Hematopoietic multipotent progenitor cell treated with erythropoietin and hydrocortisone succinate and interleukin-3 and kit ligand, for 4 days (in vitro differentiated cells): ENCODE measurements at places on chromosomes 12 and 14.
A peak's percentile ranks its signal among the peaks of the same experiment; 100 is the strongest.

- peak; percentile 89 for DNase-seq
These were observed 1.3 kb downstream of the GPR65 start for GRCh38 chr14:88005978-88006851.

GRCh38 chr12:1428671-1429070 lies 165.7 kb downstream of the FBXL14 start:
- no peak for DNase-seq

DNA sequence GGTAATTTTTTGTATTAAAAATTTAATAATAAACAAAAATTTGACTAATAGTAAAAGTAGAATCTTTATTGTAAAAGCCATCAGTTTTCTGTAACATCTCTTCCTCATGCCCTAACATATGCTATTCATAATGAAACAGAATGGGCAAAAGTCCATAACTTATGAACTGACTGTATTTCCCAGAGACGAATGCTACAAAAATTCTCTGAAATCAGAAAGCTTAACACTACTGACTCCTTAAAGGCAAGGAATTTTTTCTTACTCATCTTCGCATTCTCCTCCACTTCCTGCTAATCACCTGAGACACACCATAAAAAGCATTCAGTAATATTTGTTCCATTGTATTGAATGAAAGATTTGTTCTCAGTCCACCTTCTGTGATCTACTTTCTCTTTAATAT lies 17.6 kb downstream of the MON2 start:
- DNase-seq: no peak

DNA sequence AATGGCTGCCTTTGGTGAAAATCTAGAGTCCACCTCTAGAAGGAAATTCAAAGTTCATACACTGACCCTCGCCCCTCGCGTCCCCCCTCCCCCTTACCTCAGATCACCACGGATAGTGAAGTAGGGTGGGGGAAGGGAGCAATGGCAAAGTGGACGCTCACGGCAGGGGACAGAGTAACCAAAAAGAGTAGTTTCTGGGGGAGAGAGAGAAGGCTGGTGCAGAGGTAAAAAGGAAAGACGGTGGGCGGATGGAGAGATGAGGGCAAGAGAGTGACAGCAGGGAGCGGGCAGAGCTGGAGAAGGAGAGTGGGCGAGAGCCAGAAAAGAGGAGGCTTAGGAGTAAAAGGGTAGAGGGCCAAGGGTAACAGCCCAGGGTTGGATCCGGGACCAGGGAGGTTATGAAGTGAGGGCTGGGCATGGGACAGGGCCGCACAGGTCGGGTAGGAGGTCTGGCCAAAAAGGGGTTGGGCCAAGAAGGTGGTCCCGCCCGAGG lies 423 bp downstream of the ALDH6A1 start:
- DNase-seq: peak; percentile 2

- no peak for DNase-seq
These were observed 217.7 kb downstream of the AACS start for GRCh38 chr12:125282921-125283320.

- no peak for DNase-seq
These were observed 107.8 kb upstream of the GRIP1 start for GRCh38 chr12:66786531-66787308.

GRCh38 chr12:52521175-52521567 lies 977 bp upstream of the KRT5 start:
- no peak for DNase-seq

GRCh38 chr12:108612788-108613282 lies 15.0 kb upstream of the TMEM119 start:
- no peak for DNase-seq

GRCh38 chr14:103460415-103460814 lies 62.2 kb downstream of the CKB start:
- DNase-seq: no peak

DNA sequence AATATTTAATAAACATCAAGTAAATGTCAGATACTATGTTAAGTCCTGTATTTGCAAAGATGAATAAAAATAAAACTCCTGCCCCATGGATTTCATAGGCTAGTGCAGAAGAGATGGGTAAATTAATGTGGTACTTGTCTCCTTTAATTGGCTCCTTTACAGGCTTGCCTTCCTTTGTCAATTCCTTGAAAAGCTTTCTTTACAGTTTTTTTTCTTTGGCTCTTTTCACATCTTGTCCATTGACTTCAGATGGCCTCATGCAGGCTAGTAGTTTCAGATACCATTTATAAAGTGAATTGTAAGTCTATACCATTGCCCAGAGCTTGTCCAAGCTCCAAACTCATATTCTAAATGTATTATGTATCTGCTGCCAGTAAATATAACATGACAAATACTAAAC lies 128.7 kb upstream of the GARIN2 start:
- DNase-seq: no peak

DNA sequence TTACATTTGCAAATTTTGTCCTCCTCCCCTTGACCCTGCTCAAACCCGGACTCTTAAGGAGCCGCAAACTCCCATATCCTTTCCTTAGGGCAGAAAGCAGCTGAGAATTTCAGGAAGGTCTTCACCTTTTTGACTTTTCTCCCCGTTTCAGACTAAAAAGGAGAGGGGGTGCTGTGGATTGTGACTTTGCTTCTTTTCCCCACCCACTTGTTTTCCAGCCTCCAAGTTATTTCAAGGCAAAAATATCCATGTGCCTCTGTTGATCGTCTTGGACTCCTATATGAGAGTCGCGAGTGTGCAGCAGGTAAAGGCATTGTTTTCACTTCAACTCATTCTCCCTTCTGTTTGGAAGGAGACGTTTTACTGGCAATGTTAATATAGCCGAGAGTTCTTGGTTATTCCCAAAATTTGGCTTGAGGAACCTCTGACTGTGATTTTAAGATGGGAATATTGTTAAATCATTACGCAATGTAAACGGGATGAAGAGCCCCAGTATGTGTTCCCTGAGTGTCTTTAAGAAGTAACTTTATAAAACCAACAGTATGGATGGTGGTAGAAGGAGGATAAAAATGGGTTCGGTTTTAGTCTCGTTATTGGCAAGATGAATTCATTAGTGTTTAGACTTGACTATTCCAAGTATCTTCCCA lies 663 bp downstream of the LRRK2 start:
- DNase-seq: no peak

DNA sequence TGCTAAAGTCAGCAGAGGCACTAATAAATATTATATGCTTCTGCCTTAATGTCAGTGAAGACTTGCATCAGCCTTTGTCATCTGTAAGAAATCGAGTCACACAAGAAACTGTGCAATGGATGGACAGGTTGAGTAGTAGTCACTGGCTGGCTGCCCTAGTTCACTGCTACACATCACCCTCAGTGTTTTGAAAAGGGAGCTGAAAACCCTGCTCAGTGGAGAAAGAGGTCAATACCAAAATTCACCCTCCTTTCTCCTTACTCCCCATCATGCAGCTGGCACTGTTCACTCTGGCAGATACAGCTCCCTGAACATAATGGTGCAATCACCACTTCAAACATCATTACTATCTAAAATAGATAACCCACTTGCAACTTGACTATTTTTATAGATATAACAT lies 6.6 kb downstream of the ANKS1B start:
- DNase-seq: no peak

GRCh38 chr14:85687456-85687855 lies 157.5 kb downstream of the FLRT2 start:
- DNase-seq: no peak

DNA sequence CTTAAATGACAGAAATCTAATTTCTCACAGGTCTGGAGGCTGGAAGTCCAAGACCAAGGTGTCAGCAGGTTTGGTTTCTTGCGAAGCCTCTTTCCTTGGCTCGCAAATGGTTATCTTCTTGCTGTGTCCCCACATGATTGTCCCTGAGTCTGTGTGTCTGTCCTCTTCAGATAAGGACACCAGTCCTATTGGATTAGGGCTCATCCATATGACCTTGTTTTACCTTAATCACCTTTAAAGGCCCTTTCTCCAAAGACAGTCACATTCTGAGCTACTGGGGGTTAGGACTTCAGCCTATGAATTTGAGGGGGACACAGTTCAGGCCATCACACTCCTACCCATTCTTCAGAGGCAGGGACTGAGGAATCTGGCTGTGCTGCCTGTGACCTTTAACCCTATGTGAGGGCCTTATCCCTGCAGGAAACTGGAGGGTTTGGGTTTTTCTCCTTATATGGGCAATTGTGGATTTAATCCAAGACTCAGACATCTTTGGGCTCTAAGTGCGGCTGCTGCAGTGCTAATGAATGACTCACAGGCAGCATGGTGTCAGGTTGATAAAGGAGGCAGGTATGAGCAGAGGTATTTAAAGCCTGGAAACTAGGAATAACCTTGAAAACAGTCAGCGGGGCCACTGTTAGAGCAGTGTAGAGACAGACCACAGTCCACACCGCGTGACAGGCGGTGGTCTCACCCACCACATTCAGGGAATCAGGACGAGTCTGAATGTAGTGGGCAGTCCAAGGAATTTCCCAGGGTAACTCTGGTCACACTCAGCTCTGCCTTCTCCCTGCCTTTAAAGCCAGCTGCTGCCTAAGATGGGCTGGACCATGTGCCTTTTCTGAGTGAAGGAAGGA lies 10.2 kb downstream of the TPCN1 start:
- DNase-seq: peak; percentile 51

DNA sequence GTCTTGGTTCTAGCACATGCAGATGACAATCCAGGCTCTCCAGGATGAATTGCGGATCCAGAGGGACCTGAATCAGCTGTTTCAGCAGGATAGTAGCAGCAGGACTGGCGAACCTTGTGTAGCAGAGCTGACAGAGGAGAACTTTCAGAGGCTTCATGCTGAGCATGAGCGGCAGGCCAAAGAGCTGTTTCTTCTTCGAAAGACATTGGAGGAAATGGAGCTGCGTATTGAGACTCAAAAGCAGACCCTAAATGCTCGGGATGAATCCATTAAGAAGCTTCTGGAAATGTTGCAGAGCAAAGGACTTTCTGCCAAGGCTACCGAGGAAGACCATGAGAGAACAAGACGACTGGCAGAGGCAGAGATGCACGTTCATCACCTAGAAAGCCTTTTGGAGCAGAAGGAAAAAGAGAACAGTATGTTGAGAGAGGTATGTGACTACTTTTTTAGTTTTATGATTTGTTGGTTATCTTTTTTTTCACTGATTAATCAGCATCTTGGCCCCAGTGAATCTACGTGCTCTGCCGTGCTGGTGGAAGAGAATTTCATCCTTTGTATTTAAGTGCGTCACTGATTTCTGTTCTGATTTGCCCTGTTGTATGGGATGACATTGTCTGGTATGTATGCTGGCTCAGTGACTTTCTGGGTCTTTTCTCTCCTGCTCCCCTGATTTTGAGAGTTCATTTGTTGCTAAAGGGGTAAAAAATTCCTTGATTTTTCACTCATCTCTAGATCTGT lies 92.3 kb downstream of the ERC1 start:
- no peak for DNase-seq

GRCh38 chr14:65866448-65866847 lies 453.9 kb downstream of the FUT8 start:
- DNase-seq: no peak

DNA sequence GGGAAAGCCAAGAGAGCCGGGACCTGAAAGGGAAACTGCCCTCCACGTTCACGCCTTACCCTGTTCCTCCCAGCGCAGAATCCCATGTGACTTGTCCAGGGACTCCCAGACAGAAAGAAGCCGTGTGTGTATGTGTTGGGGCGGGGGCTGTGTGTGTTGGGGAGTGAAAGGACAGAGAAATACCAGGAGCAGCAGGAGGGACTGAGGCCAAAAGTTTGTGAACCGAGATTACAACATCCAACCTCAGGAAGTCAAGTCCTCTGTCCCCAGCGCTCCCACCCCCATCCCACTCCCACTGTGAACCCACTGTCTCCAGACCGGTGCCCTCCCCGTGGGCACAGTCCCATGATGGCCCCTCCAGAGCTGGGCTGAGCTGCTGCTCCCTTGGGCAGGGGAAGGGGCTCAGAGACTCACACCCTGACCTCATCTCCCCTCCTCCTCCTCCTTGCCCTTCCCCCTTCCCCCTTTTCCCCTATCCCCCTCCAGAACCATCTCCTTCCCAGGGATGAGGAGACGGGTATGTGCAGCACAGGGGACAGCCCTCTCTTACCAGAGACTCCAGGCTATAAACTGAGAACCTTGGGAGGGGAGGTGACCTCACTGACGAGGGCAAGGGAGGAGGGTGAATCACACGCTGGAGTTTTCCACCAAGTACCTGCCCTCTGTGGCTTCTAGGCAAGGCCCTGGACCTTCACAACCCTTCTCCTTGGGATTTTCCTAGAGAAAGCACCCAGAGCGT lies at the start of gene SLC6A12:
SLC6A12 (minus strand) TSS at position 155 of the 739 bp plus-strand sequence. CDS start 4,171 bp downstream, outside the sequence.
- DNase-seq: no peak

DNA sequence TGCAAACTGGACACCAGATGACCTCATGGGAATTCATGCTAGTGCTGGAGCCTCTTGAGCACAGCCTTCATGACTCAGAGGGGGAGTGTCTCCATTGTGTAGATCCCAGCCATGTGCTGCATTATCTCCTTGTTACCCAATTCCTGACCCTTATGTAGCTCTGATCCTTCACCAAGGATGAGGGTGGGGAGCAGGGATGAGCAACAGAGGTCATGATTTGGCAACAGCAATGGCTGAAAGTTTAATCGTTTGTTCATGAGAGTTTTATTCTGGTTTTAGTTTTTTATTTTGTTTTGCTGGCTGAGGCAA lies 9.5 kb upstream of the BDKRB1 start:
- DNase-seq: no peak

DNA sequence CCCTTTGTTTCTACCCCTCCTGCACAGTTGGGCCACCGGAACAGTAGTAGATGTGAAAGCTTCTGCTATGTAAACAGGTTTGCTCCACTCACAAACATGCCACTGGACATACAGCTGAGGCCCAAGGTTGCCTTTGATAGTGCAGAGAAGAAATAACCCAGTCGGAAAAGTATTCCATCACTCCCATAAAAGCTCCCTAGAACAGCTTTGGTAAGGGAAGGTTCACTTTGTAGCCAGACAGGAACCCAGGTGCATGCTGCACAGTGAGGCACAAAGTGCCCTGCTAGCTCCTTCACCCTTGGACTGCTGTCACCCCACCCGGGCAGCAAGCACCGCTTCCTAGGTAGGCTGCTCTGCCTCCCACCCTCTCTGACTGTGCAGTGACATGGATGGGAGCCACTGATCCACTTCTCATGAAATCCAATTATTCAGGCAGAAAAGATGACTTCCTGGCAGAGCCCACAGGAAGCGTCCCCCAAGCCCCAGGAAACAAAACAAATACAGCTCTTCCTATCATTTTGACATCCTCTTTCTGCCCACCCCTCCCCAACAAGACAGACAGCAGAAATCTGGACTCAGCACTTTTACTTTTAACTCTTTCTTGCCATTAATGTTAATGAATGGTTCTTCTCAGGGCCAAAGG lies 100.2 kb downstream of the SRGAP1 start:
- peak; percentile 18 for DNase-seq

- peak; percentile 37 for DNase-seq
These were observed at the start of gene PIANP for GRCh38 chr12:6700646-6701051. Gene PIANP, minus strand, starts transcription at chr12:6700815. Its CDS starts 2,754 bp downstream, at chr12:6698061.

GRCh38 chr12:120230974-120231315 lies 30.0 kb upstream of the RPLP0 start:
- no peak for DNase-seq

GRCh38 chr12:50186681-50187080 lies 19.5 kb upstream of the CERS5 start:
- DNase-seq: no peak
